ENCODE measurements at places on chromosomes 4 and X.

GRCh38 chr4:165877286-165877685 lies 4.2 kb downstream of the TLL1 start:
- no peak for DNase-seq

- DNase-seq, result no peak
These were observed 18.0 kb downstream of the CRMP1 start for GRCh38 chr4:5874811-5875449.

DNA sequence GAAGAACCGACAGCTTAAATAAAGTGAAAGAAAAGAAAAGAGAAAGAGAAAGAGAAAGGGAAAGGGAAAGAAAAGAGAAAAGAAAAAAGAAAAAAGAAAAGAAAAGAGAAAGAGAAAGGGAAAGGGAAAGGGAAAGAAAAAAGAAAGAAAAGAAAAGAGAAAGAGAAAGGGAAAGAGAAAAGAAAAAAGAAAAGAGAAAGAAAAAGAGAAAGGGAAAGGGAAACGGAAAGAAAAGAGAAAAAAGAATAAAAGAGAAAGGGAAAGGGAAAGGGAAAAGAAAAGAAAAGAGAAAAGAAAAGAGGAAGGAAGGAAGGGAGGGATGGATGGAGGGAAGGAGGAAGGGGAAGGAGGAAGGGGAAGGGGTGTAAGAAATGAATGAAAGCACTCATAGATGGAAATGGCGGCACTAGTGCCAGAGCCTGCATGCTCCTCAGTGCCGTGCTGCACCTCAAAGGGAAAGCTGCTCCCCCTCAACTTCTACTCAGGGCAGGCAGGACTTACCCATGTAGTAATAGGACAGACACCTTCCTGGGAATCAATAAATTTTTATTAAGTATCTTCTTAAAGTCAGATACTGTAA lies 70.7 kb downstream of the AFAP1 start:
- no peak for DNase-seq

GRCh38 chrX:10828640-10829039 lies 208.3 kb upstream of the MID1 start:
- DNase-seq, result no peak

DNA sequence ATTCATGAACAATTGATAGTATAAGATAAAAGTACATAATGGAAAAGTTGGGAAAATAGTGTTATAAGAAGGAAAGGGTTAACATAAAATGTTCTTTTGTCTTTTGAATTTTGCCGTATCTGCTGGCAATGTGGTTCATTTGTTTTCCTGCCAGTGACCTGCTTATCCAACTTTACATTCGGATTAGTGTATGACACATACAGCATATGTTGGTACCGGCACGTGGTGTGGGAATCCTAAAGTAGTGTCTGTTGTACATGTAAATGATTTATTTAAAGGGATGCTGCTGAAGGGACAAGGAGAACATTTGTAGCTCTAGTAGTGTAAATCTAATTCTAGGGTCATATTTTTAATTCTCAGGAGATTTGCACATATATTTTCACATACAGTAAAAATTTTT lies 11.5 kb downstream of the RAB9A start:
- DNase-seq, result no peak

DNA sequence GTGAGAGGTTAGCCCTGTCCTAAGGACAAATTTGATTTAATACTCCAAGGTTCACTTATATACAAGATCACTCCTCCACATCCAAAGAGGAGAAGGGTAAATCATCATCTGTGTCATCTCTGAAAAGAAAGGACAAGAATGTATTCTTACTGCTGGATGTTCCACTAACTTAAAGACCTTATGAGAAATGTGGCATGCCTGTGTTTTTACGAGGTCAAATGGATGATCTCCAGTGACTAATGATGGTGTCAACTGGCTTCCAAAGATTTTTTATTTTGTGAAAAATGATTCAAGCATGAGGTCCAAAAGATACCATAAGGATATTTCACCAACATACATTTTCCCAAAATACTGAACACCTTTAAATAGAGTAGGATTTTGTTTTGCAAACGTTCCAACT lies 143.4 kb downstream of the PTCHD1 start:
- DNase-seq, result no peak

GRCh38 chrX:125204681-125205132 lies 115.0 kb upstream of the TEX13C start:
- DNase-seq, result no peak

GRCh38 chr4:127533028-127533700 lies 99.6 kb upstream of the INTU start:
- DNase-seq, result no peak

DNA sequence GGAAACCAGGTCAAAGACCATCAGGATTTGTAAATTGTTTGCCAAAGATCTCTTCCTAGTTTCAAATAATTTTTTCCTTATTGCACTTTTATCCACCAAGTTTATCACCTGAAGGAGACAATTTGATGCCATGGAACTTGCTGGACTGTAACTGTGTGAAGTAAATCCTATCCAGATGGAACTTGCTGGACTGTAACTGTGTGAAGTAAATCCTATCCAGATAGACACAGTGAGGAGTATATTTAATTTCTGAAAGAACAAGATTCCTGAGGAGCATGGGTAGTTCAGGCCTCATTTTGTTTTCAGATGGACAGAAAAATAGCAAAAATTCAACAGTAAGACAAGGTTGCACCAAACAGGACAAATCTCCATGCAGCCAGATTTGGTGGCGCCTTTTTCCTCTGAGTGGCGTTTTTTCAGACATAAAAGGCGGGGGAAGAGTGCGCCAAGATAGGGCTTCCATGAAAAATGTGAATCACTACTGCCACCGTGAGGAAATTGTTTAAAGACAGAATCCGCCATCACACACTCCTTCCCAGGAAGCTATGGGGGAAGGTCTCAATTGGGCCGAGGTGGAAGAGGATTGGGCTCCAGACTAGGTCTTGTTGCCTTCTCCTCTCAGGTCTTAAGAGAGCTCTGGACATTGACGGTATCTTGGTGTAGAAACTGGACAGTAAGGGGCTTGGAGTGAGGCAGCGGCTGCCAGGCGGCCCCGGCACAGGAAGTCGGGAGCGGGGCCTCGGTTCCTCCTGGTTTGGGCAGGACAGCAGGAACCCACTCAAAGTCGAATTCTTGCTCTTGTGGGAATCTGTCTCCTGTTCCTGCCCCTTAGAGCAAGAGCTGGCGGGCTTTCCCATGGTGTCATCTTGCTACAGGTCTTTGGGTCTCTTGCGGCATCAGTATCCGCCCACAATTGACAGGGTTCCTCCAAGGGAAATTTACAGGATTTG lies 234.7 kb downstream of the OR13H1 start:
- peak; percentile 27 for DNase-seq

DNA sequence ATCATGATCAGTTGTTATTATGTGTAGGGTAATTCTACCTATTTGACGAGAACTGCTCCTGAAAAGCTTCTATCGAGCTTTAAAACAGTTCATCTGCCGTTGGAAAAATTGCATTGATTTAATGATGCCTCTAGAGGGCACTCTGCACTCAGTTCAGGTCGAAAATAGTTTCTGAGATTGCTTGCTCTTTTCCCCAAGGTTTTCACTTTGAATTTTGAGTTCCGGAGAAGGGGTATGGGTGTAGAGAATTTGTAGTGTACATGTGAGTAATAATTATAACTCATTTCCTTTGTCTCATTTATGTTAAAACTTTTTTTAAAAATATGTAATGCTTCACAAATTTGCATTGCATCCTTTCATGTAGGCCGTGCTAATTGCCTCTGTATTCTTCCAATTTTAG lies 28.4 kb upstream of the TNIP3 start:
- no peak for DNase-seq

- no peak for DNase-seq
These were observed 59.3 kb upstream of the GPC4 start for GRCh38 chrX:133474574-133474973.

GRCh38 chr4:164734484-164734883 lies 19.4 kb upstream of the SMIM31 start:
- DNase-seq, result no peak

DNA sequence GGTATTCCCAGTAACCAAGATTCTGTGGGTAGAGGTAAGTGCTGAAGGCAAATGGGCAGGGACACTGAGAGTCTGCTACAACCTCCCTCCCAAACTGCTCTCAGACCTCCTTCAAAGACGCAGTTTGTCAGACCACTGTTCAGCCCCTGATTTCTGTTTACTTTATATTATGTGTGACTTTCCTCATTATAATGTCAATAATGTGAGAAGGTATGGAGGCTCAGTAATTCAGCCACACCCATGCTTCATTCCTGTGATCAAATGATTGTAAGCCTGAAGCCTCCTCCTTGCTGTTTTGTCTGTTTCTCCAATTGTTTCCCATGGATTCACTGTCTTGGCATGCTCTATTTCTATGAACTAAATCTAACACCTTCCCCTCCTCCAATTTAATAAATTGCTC lies 75.6 kb downstream of the SYTL5 start:
- no peak for DNase-seq

Measured in stimulated activated CD8-positive, alpha-beta memory T cell treated with anti-CD3 and anti-CD28 coated beads, Interleukin-7, amount 100 ng/mL, for 1 hour (primary cell).